ENCODE measurements at places on chromosomes 3 and 15. TPM values are rescaled to one million over a fixed set of nuclear protein-coding genes. Genes with fewer than 3 reads are reported as not detected.

Gene SLC22A13
- not detected for total RNA-seq

DNA sequence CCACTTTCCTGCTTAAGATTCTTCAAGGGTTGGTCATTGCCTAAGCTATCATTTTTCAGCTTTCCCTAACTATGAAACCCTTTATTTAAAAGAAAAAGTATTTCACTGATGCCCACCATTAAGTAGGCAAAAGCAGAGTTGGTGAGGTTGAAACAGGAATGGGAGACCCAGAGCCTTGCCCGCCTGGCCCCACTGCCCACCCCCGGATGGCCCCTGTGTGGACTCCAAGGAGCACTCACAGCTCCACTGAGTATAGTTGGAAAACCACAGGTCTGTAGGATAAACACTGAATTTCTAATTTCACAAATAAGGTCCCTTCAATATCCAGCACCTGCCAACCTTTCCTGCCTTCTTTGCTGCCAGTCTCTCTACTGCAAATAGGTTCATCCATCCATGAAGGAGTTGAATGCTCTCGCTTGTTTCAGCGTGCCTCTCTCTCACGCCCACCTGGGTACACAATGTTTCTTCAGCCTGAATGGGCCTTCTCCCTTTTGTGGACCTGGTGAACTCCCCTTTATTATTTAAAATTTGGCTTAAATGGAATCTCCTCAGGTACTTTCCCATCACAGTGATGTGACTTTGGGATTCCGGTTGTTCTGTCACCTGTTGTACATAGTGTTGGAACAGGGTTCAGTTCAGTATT is 8.7 kb upstream of the ACAP2 start:
- DNase-seq = no peak

- no peak for DNase-seq
These were observed 62.2 kb downstream of the PFN2 start for GRCh38 chr3:149908424-149908957.

DNA sequence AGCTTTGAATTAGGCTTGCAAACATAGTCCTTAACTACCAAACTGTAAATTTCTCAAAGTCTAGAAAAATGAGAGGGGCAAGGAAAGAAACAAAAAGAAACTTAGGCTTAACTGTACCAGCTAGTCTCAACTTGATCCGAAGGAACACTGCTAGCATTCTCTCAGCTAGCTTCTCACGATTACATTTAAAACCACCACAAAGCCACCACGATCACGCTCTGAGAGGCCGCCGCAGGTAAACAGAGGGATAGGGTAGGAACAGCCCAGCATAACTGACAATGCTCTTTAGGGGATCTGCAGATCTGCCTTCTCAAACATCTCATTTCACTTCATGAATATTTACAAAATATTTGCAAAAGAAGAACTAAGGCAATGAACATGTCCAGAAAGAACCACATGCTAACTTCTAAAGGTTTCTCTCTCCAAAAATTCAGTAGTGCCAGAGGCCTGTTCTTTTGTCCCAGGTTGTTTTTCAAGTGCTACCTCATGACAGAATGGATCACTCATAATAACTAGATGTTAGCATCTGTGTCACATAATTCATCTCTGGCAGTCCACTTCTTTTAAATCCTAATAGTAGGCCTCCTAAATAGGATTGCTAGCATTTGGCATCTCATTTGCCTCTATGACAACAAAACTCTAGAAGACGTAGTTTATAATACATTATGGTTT is 18.9 kb downstream of the VGLL4 start:
- no peak for DNase-seq

DNA sequence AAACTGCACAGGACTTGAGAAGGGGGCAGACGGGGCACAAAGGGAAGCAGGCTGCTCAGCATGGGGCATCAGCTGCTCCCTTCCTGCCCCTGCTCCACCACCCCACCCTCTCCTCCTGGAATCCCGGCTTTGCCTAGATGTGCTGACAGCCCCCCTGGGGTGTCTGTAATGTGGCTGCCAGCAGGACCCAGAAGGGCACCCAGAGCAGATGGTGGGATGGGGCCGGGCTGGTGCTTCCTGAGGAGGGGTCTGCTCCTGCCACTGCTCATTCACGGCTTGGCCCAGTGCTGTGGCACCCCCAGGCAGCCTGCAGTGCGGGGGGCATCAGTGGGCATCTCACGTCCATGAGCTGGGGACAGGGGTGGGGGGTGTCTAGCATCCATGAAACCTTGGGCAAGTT is 10.2 kb downstream of the H1-8 start:
- DNase-seq = no peak

Gene ADPRH
- 13.3 TPM for total RNA-seq

DNA sequence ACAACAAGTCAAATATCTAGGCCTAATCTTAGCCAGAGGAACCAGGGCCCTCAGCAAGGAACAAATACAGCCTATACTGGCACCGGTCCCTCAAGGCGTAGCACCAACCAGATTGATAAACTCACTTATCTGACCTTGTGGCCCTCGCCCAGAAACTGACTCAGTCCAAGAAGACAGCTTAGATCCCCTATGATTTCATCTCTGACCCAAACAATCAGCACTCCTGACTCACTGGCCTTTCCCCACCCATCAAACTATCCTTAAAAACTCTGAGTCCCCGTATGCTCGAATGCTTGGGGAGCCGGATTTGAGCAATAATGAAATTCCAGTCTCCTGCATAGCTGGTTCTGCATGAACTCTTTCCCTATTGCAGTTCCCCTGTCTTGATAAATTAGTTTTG is 1.6 kb upstream of the SORD start:
- DNase-seq = no peak

Gene LRRC49
- 73.4 TPM for total RNA-seq

DNA sequence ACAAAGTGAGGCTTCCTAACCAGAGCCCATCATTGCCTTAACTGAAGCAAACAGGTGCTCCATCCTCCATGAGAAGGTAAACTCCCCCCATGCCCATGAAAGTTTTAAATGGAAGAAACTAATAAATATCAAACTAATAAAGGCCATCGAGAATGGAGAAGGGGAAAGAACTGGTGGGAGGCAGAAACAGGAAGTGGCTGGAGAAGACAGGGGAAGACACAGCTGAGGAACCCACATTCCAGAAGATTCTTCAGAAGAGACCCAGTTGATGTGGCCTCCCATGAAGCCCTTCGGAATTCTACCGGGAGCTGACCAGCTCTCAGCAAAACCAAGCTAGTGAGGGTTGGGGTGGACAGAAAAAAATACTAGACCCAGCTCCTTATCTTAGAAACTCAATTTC is 41.6 kb downstream of the SH3BP5 start:
- DNase-seq = no peak

Gene AP4E1
- 10.6 TPM for total RNA-seq

GRCh38 chr15:39651295-39651694 is 70.4 kb downstream of the THBS1 start:
- no peak for DNase-seq

DNA sequence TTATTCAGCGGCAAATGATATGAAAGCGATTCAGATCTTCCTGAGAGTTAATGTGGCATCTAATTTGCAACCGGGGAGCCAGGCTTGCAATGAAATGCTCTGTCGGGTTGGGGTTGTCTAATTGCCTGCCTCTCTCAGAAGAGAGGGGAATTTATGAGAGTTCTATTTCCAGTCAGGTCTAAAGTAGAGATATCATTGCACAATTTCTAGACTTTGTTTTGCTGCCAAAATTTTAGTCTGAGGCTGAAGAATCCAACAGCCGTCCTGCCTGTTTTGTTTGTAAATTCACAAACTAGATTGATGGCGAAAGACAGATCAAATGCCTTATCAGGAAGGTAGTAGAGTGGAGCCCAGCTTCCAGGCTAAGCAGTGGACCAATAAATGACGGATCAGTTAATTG is 610 bp downstream of the LIPC start:
- no peak for DNase-seq

DNA sequence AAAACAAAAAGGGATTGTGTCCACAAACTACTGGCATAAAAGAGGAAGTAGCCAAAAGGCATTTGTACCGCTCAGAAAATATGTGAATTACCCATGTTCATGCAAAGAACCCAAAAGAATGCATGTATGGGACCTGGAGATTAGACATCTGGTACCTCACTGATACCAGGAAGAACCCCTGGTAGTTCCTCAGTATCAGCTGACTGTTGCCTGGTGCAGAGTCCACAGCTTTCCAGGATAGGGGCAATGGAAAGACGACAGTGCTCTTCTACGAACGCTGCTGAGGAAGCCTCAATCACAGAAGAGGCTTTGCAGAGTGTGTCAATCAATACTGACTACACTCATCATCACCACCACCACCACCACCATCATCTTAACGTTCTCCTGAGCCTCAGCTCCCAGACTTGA is 63.3 kb downstream of the ATP8B4 start:
- no peak for DNase-seq

GRCh38 chr3:192161661-192162060 is 565.7 kb downstream of the FGF12 start:
- no peak for DNase-seq

Gene ADGRG7
- not detected for total RNA-seq

GRCh38 chr15:31446546-31446945 is 119.9 kb downstream of the KLF13 start:
- no peak for DNase-seq

DNA sequence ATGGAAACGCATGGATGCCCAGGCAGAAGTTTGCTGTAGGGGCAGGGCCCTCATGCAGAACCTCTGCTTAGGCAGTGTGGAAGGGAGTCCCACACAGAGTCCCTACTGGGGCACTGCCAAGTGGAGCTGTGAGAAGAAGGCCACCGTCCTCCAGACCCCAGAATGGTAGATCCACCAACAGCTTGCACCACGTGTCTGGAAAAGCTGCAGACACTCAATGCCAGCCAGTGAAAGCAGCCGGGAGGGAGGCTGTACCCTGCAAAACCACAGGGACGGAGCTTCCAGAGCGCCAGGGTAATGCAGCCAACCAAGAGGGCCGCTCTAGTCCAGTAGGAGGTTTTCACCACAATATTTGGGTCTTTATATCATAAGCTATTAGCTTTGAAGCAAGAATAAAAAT is 97.1 kb upstream of the IQSEC1 start:
- DNase-seq = no peak

- peak; percentile 69 for DNase-seq
These were observed 35.7 kb downstream of the NGRN start for GRCh38 chr15:90300988-90301706.

GRCh38 chr3:15576475-15576874 is 24.9 kb downstream of the HACL1 start:
- DNase-seq = no peak

Gene ATP6V1A
- 40.8 TPM for total RNA-seq

Gene PDE12
- total RNA-seq = 10.3 TPM

DNA sequence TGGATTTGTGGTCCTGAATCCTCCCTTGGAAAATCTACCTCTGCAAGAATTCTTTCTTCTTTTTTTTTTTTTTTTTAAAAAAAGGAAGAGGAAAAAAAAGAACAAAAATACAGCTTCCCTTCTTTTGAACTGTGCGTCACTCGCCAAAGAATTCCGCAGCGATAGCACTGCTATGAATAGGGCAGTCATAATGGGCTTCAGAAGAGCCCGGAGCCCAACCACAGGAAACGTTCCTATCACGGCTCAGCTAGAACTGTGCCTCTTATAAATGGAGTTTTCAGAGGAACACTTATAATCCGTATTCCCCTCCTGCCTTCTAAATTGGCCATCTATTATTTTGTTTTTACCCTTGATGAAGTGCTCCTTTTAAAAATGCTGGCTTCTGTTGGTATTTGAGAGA is 227.7 kb downstream of the ADAMTS17 start:
- peak; percentile 88 for DNase-seq

- DNase-seq = no peak
These were observed 172.7 kb downstream of the RORA start for GRCh38 chr15:61056386-61056785.

Gene TRAT1
- not detected for total RNA-seq

Gene MAN2C1
- 104 TPM for total RNA-seq

- peak; percentile 27 for DNase-seq
These were observed 928 bp downstream of the CEP97 start for GRCh38 chr3:101725194-101725889.

Gene EFCAB12
- not detected for total RNA-seq

- no peak for DNase-seq
These were observed 170.4 kb upstream of the TMC3 start for GRCh38 chr15:81544385-81544784.

Gene IQSEC1
- 73.9 TPM for total RNA-seq

Gene DLL4
- 20.8 TPM for total RNA-seq

DNA sequence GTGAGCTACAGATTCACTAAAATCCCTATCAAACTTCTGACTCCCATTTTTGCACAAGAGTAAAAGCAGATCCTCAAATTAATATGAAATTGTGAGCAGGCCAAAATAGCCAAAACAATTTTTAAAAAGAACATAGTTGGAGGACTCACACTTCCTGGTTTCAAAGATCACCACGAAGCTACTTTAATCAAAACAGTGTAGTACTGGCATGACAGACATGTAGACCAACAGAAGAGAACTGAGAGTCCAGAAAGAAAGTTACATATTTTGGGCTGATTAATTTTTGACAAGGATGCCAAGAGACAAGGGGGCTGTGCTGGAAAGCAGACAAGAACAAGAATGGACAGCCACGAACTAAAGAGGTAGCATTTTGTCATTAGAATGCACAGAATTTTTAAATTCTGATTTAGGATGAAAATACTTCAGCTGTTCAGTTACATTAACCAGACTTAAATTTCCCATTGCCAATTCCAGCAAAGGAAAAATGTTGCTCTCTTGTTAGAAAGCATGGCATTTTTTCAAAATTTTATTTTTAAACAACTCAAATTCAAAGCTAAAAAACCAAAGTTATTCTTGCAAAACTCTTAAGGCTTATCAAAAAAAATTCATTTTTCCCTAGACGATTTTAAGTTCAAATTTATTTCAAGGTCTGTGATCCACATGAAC is 14.0 kb downstream of the RYK start:
- DNase-seq = no peak

- DNase-seq = no peak
These were observed 33.9 kb upstream of the MRPS22 start for GRCh38 chr3:139309880-139310279.

GRCh38 chr3:55042591-55042990 is 114.7 kb upstream of the LRTM1 start:
- no peak for DNase-seq

Gene ZBBX
- not detected for total RNA-seq

- no peak for DNase-seq
These were observed 331 bp downstream of the RNU6-1 start for GRCh38 chr15:67839499-67839928.

- no peak for DNase-seq
These were observed 27.6 kb downstream of the CHST14 start for GRCh38 chr15:40498418-40498817.

GRCh38 chr3:10224794-10225665 is 23.2 kb upstream of the TATDN2 start:
- peak; percentile 53 for DNase-seq

GRCh38 chr3:156649681-156650080 is 24.7 kb upstream of the TIPARP start:
- no peak for DNase-seq
